ENCODE measurements at places on chromosomes 7 and 10. TPM values are rescaled to one million over a fixed set of nuclear protein-coding genes. Genes with fewer than 3 reads are reported as not detected.

Gene SYT15B
- total RNA-seq: not detected

Gene MET
- total RNA-seq: 34.7 TPM

Gene SUGCT
- 14.7 TPM for total RNA-seq

Gene IGFBP3
- 970 TPM for total RNA-seq

Gene C10orf62
- 0.13 TPM for total RNA-seq

Gene ASB15
- not detected for total RNA-seq

Gene FEZF1
- not detected for total RNA-seq

Gene ASZ1
- not detected for total RNA-seq

Gene SPDYE11
- total RNA-seq: not detected

Gene PRSS1
- total RNA-seq: not detected

Gene HYCC1
- 124 TPM for total RNA-seq

Gene NODAL
- total RNA-seq: not detected

Gene GNAT3
- total RNA-seq: not detected

Gene CHST15
- 14.4 TPM for total RNA-seq

Gene LRRN3
- total RNA-seq: 42.8 TPM

Gene PNLIPRP3
- not detected for total RNA-seq

Gene FOXK1
- 20.0 TPM for total RNA-seq

Gene MYL10
- total RNA-seq: not detected

Gene PTER
- total RNA-seq: 11.5 TPM

Gene CDHR1
- total RNA-seq: not detected

Gene FAM171A1
- total RNA-seq: 15.4 TPM

Gene MRC1
- total RNA-seq: 0.37 TPM

Gene TMEM225B
- total RNA-seq: 0.62 TPM

Gene NKX6-2
- not detected for total RNA-seq

Gene PAPSS2
- 149 TPM for total RNA-seq

Gene CAMK2B
- 1.3 TPM for total RNA-seq

Gene AKR1D1
- total RNA-seq: not detected

Gene SPDYE16
- 0.06 TPM for total RNA-seq

Gene TSPAN12
- 2.2 TPM for total RNA-seq

Gene GDF2
- total RNA-seq: not detected

Gene NAT16
- total RNA-seq: not detected

Gene CRPPA
- total RNA-seq: 2.7 TPM

Gene ADIRF
- 936 TPM for total RNA-seq

Gene RBM17
- 44.1 TPM for total RNA-seq

Gene NACAD
- 0.53 TPM for total RNA-seq

Gene SNX10
- total RNA-seq: 0.13 TPM

Gene BLNK
- not detected for total RNA-seq

Gene MYL7
- total RNA-seq: not detected

Gene AKR1C4
- total RNA-seq: not detected

Gene DIP2C
- total RNA-seq: 17.7 TPM

Gene CYP3A4
- total RNA-seq: not detected

Gene CYP2W1
- not detected for total RNA-seq

Gene OR2A14
- not detected for total RNA-seq

Gene KCP
- total RNA-seq: not detected

Gene TRIL
- total RNA-seq: 0.12 TPM

Gene MYO3A
- not detected for total RNA-seq

Gene SH2D4B
- not detected for total RNA-seq

Gene SAMD9L
- 20.5 TPM for total RNA-seq

Gene KCNMA1
- 95.4 TPM for total RNA-seq

Gene A1CF
- not detected for total RNA-seq

Gene CFTR
- not detected for total RNA-seq

Gene TMEM229A
- 0.13 TPM for total RNA-seq

Gene ANKRD30A
- not detected for total RNA-seq

Gene RASA4
- total RNA-seq: 118 TPM

Gene TRA2A
- 36.6 TPM for total RNA-seq

Gene CYTH3
- total RNA-seq: 28.8 TPM

Gene PLAC9
- 73.6 TPM for total RNA-seq

Gene ADGRA1
- total RNA-seq: not detected

Gene CYP2C19
- total RNA-seq: not detected
